ENCODE measurements at places on chromosomes 7 and 10.

- no peak for DNase-seq
Observed at GRCh38 chr10:97034301-97034700, 151.5 kb downstream of the SLIT1 start.

DNA sequence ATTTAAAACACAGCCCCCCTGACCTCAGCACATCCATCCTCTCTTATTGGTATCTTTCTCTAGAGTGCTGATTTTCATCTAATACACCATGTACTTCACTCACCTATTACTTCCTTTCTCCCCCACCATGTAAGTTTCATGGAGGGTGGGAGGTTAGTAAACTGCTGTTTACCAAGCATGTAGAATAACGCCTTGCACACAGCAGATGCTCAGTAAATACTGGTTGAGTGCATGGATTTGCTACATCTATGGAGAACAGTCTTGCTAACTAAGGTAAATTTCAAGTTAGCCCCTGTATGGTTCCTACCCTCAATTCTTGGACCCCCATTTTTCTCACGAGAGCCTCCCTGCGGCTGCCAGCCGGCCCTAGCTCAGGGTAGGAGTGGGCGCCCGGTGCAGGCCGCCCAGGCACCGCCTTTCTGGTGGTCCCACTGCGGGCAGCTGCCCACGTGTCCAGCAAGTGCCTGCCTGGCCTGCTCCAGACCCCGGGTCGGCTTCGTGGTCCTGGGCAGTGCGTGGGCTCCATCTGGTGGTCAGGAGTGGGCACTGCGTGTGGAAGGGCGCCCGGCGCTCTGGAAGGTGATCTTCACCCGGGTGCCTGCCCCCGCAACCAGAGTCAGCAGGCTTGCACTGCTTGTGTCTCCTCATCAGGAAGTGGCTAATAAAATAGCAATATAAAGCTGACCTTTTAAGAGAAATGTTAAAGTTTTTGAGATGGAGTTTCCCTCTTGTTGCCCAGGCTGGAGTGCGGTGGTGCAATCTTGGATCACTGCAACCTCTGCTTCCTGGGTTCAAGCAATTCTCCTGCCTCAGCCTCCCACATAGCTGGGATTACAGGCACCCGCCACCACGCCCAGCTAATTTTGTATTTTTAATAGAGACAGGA lies 63.4 kb upstream of the DNAJB6 start:
- DNase-seq = peak; percentile 17

DNA sequence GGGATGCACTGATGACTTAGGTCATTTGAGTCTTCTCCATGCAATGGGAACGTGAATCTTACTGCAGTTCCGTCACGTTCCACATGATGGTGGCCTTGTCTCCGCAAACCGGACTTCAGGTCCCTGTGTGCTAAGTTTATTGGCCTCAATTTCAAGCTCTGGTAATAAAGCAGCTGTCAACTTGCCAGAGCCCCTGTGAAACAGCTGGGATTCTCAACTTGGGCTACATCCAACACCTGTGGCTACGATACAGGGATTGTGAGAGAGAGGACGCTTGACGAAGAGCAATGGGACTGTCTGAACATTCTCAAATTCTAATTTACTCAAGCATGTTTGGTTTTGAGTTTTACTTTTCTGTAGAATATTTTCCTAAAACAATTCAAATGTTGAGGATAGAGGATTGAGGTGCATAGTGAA lies 174.2 kb downstream of the PTN start:
- peak; percentile 31 for DNase-seq

- no peak for DNase-seq
Observed at GRCh38 chr7:134903073-134903790, 83.1 kb upstream of the AGBL3 start.

DNA sequence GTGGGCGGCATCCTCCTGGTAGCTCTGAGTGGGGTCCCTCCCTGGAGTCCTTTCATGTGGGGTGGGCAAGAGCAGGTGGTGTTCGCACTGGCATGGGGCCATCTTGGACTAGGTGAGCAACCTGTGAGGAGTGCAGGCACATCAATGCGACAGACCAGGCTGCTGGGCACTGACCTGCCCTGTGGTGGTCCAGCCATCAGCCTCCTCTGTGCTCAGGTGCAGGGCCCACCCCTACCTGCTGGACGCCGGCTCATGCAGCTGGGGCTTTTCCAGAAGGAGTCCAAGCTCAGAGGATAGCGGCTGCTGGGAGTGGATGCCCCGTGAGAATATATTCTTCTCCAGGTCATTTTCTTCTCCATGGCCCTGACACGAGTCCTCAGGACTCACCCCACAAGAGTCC lies 424.4 kb downstream of the GLRX3 start:
- no peak for DNase-seq

GRCh38 chr10:71727105-71727737 lies 7.6 kb upstream of the C10orf105 start:
- DNase-seq = no peak

- no peak for DNase-seq
Observed at GRCh38 chr10:101660256-101660655, 34.7 kb downstream of the FBXW4 start.

DNA sequence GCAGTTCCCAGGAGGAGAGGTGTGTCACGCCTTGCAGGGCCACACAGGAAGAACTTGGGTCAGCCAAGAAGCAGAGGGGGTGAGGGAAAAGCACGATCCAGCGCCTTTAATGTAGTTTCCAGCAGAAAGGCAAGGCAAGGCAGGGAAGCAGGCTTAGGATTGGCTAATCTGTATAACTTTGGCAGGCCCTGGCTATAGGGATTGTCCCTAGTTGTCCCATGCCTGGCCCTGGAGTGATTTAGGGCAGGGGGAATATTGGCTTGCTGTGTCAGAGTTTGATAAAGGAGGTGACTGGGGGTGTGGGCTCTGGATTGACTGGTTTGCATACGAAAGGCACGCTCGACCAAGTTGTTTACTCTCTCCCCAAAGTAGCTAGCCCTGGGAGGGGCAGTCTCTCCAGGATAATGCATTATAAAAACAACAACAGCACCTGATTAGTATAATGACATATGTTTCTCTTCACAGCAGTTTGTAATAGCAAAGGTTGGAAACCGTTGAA lies 44.5 kb downstream of the RBM28 start:
- DNase-seq = no peak
